ENCODE measurements at places on chromosomes 5 and 9.

DNA sequence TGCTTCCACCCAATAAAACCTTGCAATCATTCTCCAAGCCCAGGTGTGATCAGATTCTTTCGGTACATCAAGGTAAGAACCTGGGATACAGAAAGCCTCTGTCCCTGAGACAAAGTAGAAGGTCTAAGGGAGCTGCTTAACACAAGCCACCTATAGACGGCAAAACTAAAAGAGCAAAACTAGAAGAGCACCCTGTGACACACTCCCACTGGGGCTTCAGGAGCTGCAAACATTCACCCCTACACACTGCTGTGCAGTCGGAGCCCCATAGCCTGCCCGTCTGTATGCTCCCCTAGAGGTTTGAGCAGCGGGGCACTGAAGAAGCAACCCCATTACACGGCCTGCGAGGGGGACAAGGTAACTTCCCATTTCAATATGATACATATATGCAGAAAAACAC lies 179.6 kb upstream of the CDH9 start:
- DNase-seq, result no peak

DNA sequence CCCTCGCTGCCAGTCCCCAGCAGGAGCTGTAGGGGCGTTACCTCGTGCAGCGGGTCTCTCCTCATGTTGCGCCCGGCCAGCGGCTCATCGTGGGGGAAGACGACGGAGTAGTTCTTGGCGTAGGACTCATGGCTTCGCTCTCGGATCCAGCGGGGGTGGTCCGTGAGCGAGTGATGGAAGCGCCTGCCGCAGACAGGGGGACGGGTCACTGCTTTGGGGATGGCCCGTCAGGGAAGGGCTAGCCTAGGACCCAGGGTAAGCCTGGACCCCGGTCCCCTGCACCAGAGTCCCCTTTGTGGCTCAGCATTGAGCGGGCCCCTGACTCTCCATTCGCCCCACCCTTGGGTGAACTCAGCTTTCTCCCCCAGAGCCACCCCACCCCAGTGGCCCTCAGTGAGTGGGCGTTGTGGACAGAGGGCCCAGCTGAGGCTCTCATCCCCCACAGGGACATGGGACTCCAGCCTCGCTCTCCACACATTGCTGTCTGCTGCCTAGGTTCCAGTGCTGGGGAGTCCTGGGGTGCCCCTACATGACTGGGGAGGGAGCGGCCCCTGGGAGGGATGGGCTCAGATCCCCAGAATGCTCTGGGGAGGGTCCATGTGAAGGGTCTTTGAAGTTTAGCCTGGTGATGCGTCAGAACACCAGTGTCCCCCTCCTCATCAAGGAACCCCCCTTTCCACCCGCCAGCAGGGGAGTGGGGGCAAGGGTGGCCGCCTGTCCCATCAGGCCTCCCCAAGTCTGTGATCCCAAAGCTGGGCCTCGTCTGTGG lies 29.7 kb downstream of the SARDH start:
- no peak for DNase-seq

DNA sequence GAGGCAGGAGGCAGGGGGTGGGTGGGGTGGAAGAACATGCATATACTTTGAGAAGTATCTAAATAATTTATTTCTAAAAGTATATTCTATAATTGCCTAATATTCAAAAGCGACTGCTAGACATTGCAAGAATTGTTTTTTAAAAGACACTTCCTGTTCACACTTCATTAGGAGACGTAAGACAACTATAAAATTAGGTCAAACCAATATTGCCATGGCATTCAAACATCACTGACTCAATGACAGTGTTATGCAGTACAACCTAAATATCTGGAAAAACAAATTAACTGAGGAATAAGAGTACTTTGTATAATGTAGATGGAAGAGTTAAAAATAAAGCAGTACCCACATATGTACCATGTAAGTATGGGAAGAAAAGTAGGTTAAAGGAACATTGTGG lies 4.5 kb downstream of the CCNH start:
- DNase-seq, result no peak

DNA sequence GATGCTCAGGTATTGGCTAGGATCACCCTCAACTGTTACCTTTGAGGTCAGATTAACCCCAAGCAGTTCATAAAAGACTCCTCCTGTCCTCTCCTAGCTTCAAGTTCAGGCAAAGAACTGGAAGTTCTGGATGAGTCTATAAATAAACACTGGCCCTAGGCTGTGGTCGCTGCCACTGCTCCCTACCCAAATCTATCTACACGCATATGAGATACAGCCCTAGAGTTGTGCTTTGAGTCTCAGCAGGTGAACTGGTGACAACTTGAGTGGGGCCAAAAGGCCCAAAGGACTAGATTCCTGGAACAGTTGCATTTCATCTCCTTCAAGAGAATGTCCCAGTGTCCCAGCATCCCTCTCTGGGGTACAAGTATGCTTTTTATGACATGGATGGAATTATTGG lies 62.6 kb downstream of the SAXO1 start:
- no peak for DNase-seq

GRCh38 chr5:150512368-150512747 lies 4.4 kb downstream of the NDST1 start:
- no peak for DNase-seq

GRCh38 chr5:4207486-4207885 lies 611.9 kb downstream of the IRX1 start:
- DNase-seq, result no peak

- DNase-seq, result no peak
Measured at GRCh38 chr9:71279151-71279739, 157.8 kb upstream of the TRPM3 start.

DNA sequence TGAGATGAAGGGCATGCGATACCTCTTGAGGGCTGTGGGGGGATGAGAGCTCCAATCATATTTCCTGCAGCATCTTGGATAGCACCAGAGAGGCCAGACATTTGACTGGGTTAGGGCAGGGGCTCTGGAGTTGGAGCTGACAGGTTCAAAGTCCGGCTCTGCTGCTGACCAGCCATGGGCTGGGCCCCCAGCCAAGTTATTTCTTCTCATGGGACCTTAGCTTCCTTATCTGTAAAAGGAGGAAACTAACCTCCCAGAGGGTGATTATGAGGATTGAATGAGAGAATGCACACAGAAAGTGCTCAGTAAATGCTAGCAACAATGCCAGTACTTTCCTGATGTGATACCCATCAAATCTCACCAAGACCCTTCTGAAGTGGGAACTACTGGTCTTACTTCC lies 65.2 kb upstream of the SLC25A51 start:
- DNase-seq, result no peak

- no peak for DNase-seq
Measured at GRCh38 chr9:133534346-133535291, at the start of gene ADAMTSL2. TSS of gene ADAMTSL2 (plus strand) at chr9:133534704. CDS start at chr9:133536713, 2,009 bp downstream.

DNA sequence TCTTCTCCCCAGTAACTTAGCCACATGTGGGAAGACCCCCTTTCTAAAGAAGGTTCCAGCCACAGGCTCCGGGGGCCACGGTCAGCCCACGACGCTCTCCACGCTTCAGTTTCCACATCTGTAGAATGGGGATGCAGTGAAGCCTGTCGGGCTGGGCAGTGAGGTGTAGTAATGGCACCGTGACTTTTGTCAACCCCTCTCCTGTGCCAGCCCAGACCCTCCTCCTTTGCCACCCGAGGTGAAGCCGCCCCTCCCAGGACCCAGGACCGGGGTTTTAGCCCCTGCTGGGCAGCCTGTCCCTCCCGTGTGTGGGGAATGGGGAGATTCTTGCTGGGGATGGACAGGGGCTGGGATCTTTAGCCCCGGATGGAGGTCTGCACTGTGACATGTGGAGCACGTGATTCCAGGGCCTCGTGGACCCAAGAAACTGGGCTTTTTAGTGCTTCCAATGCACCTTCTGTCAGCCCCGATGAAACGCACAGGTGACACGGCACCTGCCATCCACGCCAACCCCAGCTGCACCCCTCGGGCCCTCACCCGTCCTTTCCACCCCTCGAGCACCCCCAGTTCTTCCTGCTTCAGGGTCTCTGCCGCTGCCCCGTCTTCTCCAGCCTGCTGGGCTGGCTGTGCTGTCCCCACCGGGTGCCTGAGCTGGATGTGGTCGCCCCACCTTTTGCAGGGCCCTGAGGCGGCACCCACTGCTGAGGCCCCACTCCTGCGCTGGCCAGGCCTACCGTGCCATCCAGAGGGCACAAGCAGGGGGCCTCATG lies 13.4 kb upstream of the RNU6ATAC start:
- no peak for DNase-seq

DNA sequence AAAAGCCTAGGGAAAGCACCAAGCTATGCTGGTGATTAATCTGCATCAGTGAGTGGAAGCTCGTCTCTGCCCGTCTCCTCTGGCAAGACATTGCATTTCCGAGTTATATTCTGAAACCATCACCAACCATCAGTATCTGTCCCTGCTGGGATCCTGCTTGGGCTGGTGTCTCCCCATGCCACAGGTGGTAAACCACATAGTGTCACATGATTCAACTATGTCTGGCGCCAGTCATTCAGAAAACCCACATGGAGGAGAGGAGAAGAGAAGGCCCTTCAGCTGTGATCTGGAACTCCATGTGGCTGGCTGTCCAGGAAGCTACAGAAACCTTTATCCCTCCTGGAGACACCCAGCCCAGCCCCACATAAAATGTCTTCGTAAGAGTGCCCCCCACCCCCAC lies 4.8 kb downstream of the IL9 start:
- DNase-seq, result no peak

- DNase-seq, result no peak
Measured at GRCh38 chr9:81456431-81457006, 232.8 kb downstream of the TLE1 start.

- DNase-seq, result no peak
Measured at GRCh38 chr5:118397236-118397635, 591.1 kb downstream of the DTWD2 start.

GRCh38 chr5:146378986-146379385 lies 40.3 kb downstream of the POU4F3 start:
- no peak for DNase-seq

DNA sequence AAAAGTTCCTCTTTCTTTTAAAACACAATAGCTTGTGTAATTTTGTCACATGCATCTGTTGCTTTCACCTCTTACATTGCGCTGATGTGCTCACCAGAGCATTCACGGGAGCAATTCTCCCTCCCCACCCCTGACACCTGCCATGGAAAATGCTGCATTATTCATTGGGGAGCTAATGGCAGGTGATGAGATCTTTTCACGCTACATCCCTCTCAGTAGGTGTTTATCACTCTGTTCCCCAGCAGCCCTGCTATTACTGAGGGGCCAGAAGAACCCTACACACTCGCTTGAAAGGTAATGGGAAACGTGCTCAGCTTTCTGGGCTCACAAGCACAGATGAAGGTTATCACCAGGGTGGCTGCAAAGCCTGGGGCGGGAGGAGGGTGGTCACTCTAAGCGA lies 398.0 kb downstream of the PSAT1 start:
- DNase-seq, result no peak

Measured in stimulated activated CD8-positive, alpha-beta memory T cell treated with anti-CD3 and anti-CD28 coated beads, Interleukin-15, amount 100 ng/mL, for 24 hours (primary cell).